ENCODE measurements at places on chromosomes 6 and 20. TPM values are rescaled to one million over a fixed set of nuclear protein-coding genes. Genes with fewer than 3 reads are reported as not detected.

DNA sequence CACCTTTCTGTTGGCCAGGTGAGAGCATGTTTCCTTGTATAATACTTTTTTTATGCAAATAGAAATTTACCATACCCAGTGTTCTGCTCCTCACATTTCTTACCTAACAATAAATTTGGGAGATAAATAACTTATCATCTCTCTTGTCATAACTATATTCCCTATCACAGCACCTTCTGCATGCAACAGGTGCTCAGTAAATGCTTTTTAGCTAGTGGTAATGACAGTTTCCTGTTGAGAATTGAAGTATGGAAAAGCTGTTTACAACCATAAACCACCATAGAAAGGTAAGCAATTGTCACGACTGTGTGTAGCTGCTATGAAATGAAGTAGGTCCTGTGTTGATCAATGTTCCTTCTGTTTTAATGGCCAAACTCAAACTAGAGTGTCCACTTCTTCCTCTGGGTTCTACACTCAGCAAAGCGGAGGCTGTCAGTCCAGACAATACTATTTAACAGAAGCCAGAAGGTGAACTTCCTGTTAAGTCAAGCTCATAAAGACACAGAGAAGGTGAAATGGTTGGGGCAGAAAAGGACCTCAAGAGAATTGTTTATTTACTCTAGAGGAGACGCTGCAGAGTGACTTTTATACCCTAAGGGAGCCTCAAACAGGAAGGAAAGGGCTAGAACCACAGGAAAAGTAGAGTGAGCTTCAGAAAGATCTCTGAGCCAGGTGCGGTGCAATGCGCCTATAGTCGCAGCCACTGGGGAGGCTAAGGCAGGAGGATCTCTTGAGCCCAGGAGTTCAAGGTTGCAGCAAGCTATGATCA is 84.0 kb upstream of the SLC22A16 start:
- DNase-seq: no peak

DNA sequence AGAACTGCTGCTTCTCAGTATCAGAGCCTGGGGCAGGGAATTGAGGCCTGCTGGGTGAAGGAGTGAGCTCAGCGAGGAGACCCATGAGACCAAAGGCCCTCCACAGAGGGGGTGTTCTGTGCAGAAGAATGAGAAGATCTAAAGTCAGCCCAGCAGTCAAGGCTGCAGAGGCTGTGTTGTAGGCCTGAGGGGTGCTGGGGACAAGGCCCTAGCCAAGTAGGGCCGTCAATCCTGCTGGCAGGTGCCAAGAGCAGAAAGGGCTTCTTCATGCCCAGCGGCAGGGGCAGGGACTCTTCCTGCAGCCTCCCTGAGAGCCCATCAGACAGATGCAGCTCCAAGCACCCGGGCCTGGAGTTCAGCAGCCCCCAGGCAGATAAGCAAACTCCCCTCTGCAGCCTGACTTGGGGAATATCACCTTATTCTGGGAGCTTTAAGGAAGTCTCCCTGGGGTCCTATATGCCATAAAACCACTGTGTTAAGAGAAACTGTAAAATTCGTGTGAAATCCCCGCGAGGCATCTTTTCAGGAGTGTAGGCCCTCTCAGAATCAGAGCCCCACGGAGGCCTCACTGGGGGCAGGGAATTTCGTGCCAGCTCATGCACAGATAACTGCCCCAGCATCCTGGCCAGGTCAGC is 9.0 kb downstream of the CCDC167 start:
- DNase-seq: no peak

- DNase-seq: peak; percentile 86
Measured at GRCh38 chr6:37131104-37131959, 38.6 kb upstream of the PIM1 start.

DNA sequence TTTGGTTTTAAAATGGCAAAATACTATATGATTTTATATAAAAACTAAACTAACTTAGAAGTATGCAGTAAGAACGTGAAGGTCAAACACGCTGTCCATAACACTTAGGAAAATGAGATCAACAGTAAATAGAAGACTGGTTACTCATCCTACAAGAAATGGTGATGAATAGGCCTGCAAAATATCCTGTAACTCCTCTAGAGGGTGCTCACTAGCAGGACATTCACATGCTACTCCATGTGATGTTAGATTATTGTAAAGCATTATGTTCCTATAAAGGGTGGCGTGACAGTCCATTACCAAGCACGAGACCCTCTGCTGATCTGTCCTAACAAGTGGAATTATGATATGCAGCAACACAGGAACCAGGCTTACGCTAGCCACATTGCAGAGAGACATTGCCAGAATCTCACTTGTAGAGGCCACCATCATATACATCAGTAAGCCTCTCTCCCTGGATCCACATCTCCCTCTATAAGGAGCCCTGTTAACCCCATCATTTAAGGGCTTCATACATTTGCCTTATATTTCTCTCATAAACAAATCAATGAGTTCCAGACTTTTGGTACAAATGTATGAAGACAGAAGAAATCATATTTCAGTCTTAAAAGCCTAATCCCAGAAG is 18.0 kb upstream of the DEFB129 start:
- DNase-seq: peak; percentile 70

- no peak for DNase-seq
Measured at GRCh38 chr20:53925651-53926401, 144.6 kb downstream of the BCAS1 start.

The LST1 gene
- total RNA-seq: not detected

- no peak for DNase-seq
Measured at GRCh38 chr20:17495826-17496225, 35.4 kb downstream of the BFSP1 start.

- DNase-seq: no peak
Measured at GRCh38 chr6:36694616-36695015, 3.0 kb upstream of the RAB44 start.

DNA sequence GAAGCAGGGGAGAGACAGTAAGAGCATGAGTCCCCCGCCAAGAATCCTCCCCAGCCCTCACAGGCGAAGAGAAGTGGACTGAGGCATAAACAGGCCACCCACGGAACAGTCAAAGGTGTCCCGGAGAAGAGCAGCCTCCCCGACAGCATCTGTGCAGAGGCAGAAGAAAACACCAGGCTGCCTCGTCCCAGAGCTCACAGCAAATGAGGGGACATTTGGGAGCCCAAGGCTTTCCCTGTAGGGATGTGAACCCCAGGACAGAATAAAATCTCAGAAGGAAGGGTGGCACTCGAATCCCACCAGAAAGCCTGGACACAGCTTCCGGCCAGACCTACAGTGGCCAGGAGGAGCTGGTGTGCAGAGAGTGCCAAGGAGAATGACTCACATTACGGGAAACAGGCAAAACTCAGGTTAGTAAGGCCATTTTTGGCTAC is 90.4 kb downstream of the DLL1 start:
- no peak for DNase-seq

The TNFRSF6B gene
- 191 TPM for total RNA-seq

DNA sequence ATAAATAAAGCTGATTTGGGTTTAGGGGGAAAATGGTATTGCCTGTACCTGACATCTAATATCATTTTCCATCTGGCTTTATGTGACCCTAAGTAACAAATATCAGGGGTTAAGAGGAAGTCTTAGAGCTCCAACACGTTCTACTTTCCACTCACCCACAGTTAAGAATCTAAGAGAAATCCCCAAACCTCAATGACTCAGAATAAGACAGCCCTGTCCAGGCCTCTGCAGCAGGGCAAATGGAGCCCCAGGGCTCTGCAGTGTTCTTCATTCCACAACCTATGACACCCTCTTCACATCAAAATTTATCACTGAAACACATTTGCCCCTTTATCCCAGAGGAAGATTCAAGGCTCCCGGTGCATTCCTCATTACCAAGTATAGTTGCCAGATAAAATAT is 20.3 kb upstream of the TENT5A start:
- DNase-seq: peak; percentile 80

DNA sequence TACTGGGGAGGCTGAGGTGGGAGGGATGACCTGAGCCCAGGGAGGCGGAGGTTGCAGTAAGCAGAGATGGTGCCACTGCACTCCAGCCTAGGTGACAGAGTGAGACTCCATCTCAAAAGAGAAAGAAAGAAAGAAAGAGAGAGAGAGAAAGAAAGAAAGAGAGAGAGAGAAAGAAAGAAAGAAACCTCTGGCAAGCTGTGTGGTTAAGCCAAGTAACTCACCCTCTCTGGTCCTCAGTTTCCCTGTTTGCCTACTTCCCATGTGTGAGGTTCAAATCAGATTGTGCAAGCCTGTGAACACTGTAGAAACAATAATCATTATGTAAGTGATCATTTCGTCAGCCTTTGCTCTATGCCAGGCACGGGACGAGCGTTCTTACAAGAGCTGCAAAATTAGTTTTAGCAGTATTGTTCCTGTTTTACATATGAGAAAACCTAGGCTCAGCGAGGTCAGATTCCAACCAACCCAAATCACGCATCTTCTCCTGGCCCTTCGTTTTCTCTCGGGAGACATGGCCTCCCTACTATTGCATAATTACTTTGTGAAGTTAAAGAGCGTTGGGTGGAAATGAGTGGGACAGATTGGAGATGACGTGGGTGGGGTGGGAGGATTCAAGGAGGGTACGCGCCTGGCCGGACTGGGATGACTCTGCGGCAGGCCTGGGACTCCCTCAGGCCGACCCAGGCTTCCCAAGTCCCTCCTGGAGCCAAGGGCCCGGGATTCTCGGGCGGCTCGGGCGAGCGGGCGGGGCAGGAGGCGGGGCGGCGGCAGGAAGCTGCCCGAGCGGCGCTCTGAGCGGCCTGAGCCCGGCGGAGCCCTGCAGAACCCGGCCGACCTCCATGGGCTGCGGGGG is at the start of gene SNX21:
Gene SNX21 (plus strand): TSS at position 770 of the 853 bp plus-strand sequence. CDS start 121 bp downstream, outside the sequence.
- DNase-seq: peak; percentile 81

The XKR7 gene
- total RNA-seq: 0.17 TPM

- no peak for DNase-seq
Measured at GRCh38 chr6:89353702-89354392, 1.3 kb upstream of the UBE2J1 start.

The TUBB2B gene
- total RNA-seq: 53.5 TPM

DNA sequence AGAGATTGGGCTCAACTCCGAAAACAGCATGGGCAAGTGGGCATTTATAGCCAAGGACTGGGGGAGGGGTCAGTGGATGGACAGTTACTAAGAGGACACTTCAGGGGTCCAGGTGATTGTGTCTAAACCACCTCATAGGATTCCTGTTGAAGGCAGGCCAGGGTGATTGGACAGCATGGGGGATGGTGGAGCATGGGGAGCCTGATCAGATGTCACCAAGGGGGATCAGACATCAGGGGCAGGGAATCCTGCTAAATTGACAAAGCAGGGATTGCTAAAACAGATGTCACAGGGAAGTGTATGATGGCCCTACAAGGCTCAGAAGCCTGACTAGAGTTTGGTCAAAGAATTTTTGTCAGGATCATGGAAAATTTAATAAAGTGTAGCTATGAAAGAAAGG is 2.4 kb upstream of the PYGB start:
- DNase-seq: no peak

The ELOVL5 gene
- 68.9 TPM for total RNA-seq

- no peak for DNase-seq
Measured at GRCh38 chr20:61291166-61291829, 39.2 kb downstream of the CDH4 start.

The C6orf15 gene
- total RNA-seq: 1.4 TPM

The SLC17A3 gene
- total RNA-seq: 5.6 TPM

GRCh38 chr6:45535933-45536332 is 158.2 kb upstream of the SUPT3H start:
- no peak for DNase-seq

The CRISP3 gene
- not detected for total RNA-seq

The KIAA0408 gene
- total RNA-seq: 4.4 TPM

GRCh38 chr6:151004383-151005024 is 139.0 kb downstream of the MTHFD1L start:
- peak; percentile 87 for DNase-seq

Data from renal cortical epithelial cell (primary cell).